ENCODE measurements at places on chromosomes 2 and 18. TPM values are rescaled to one million over a fixed set of nuclear protein-coding genes. Genes with fewer than 3 reads are reported as not detected.
A peak's percentile ranks its signal among the peaks of the same experiment; 100 is the strongest.

- no peak overlapping the region for H3K27ac ChIP-seq
- no peaks in the 10 kb centered on the region for H3K36me3 ChIP-seq
- no peak for DNase-seq
These were observed 46.8 kb upstream of the NCK2 start for GRCh38 chr2:105697781-105698449.

DNA sequence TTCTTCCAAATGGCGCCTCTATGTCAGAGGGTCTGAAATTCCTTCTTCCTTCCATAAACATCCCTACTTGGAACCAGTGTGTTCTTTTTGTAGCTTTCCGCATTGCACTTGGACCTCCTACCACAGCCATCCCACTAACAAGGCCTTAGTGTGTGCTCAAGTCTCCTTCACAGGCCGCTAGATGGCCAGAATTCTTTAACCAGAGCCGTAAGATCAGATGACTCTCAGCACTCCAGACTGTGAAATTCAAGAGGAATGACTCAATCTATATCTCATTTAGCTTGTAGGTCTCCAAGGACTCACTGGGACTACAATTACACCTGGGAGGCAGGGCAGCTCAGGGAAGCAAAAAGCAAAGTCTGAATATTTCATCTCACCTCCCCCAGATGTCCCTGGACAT lies 298.9 kb downstream of the EIPR1 start:
- H3K4me1 ChIP-seq: no peaks in the 10 kb centered on the region
- no peak overlapping the region for H3K4me3 ChIP-seq
- H3K27ac ChIP-seq: no peak overlapping the region
- DNase-seq: no peak
- no peaks in the 10 kb centered on the region for H3K27me3 ChIP-seq
- H3K36me3 ChIP-seq: no peaks in the 10 kb centered on the region

DNA sequence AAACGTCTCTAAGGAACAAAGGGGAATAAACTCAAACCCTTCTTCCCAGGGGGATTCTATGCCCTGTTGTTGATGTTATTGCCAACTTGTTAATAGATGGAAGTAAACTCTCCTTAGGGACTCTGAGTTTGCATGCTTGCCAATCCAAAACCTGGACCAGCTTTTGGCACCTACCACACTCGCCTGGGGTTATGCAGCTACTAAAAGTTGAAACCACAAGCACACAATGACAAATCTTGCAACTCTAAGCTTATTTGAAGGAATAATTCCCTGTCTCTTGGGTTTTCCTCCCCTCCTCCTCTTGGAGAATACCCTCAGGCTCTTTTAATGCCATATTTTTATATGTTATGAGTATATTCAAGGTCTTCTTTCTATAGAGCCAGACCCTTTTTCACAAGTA lies 484.1 kb downstream of the FBXO15 start:
- no peak for DNase-seq
- H3K36me3 ChIP-seq: no peaks in the 10 kb centered on the region

- no peak for DNase-seq
- no peaks in the 10 kb centered on the region for H3K36me3 ChIP-seq
- no peak overlapping the region for H3K4me3 ChIP-seq
- no peaks in the 10 kb centered on the region for H3K27me3 ChIP-seq
These were observed 53.5 kb downstream of the DGKD start for GRCh38 chr2:233407771-233408181.

- peak overlapping the region; percentile 77 for H3K27ac ChIP-seq
- H3K4me1 ChIP-seq: peaks cover 38% of the 10 kb centered on the region
- H3K4me3 ChIP-seq: no peak overlapping the region
- no peaks in the 10 kb centered on the region for H3K27me3 ChIP-seq
- no peaks in the 10 kb centered on the region for H3K36me3 ChIP-seq
These were observed 2.8 kb downstream of the SH3BP4 start for GRCh38 chr2:234954551-234954992.

GRCh38 chr2:37721201-37721560 lies 49.7 kb upstream of the CDC42EP3 start:
- no peak overlapping the region for H3K27ac ChIP-seq
- H3K36me3 ChIP-seq: no peaks in the 10 kb centered on the region
- H3K4me1 ChIP-seq: no peaks in the 10 kb centered on the region
- H3K4me3 ChIP-seq: no peak overlapping the region

- no peaks in the 10 kb centered on the region for H3K36me3 ChIP-seq
- H3K4me1 ChIP-seq: peaks cover 42% of the 10 kb centered on the region
- no peaks in the 10 kb centered on the region for H3K27me3 ChIP-seq
- H3K27ac ChIP-seq: peak overlapping the region; percentile 87
- DNase-seq: peak; percentile 66
These were observed 489 bp downstream of the TRMT61B start for GRCh38 chr2:28869494-28870145.

DNA sequence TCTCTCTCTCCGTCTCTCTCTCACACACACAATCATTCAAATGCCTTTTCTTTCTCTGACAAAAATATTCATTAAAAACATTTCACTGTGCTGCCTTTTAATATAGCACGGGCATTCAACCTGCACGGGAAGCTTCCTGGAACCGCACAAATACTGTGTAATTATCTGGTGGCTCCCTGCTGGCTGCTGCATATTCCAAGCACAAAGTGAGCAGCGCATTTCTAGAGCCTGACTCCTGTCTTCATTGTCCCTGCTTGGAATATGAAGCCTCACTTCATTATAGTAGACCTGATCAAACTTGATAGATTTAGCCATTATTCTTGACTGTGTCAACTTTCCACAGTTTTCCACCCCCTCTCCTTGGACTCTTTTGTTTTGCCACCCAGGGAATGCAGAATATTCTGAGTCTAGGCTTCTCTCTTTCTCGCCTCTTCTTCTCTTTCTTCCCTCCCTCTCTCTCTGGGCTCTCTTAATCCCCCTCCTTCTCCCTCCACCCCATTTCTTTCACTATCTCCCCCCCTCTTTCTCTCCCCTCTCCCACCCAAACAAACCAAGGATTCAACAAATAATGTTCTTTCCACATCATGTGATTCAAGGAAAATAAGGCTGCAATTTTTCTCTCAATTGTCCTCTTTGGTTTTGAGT lies 672.1 kb upstream of the FANCL start:
- H3K4me1 ChIP-seq: peaks cover 6% of the 10 kb centered on the region
- H3K27ac ChIP-seq: no peak overlapping the region
- no peak for DNase-seq
- no peaks in the 10 kb centered on the region for H3K36me3 ChIP-seq
- H3K4me3 ChIP-seq: no peak overlapping the region
- no peaks in the 10 kb centered on the region for H3K27me3 ChIP-seq

- no peaks in the 10 kb centered on the region for H3K4me1 ChIP-seq
- H3K36me3 ChIP-seq: no peaks in the 10 kb centered on the region
- no peak overlapping the region for H3K4me3 ChIP-seq
- peak; percentile 70 for DNase-seq
- no peak overlapping the region for H3K27ac ChIP-seq
These were observed 76.4 kb downstream of the TSN start for GRCh38 chr2:121831841-121832240.

DNA sequence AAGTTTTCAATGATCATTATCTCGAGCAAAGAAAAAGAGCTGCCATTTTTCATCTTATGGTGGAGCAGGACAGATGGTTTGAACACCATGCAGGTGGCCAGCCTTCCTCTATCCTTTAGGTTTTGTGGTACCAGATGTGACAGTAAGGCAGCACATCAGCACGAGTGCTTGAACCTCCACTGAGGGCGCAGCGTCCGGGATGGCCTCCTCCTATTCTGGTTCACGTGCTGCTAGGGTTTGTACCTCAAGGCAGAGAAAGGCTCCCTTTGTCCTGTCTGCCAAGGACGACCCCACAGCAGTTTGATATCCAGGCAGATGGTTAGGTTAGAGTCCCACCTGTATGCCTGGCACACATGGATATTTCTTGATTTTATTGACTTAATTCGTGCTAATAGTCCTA lies 50.2 kb downstream of the DCDC2C start:
- H3K27me3 ChIP-seq: no peaks in the 10 kb centered on the region
- no peaks in the 10 kb centered on the region for H3K36me3 ChIP-seq
- DNase-seq: peak; percentile 29
- no peak overlapping the region for H3K27ac ChIP-seq
- peaks cover 8% of the 10 kb centered on the region for H3K4me1 ChIP-seq

- H3K4me3 ChIP-seq: no peak overlapping the region
- no peaks in the 10 kb centered on the region for H3K27me3 ChIP-seq
- no peak for DNase-seq
- H3K36me3 ChIP-seq: no peaks in the 10 kb centered on the region
- no peaks in the 10 kb centered on the region for H3K4me1 ChIP-seq
These were observed 149.5 kb downstream of the ACOXL start for GRCh38 chr2:110881908-110882307.

DNA sequence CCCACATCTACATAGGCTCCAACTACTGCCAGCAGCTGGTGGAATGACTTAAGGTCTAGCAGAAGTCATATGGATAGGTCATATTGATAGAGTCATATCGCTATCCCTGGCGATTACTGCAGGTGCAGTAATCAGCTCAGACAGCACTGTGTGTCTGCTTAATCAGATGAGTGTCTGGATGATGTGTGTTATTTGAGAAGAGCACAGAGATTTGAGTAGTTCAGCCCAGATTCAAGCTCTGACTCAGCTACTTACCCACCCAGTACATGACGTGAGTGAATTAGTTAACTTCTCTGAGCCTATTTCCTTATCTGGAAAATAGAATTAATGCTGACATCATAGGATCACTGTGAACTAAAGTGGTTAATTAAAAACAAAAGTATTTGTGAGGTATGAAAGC lies 78.9 kb downstream of the EHD3 start:
- no peak for DNase-seq
- no peaks in the 10 kb centered on the region for H3K36me3 ChIP-seq
- no peaks in the 10 kb centered on the region for H3K27me3 ChIP-seq
- H3K4me1 ChIP-seq: no peaks in the 10 kb centered on the region
- no peak overlapping the region for H3K27ac ChIP-seq

The STAT4 gene
- total RNA-seq: 0.71 TPM

The PARD6G gene
- 6.2 TPM for total RNA-seq

The IL1RN gene
- 0.55 TPM for total RNA-seq

The MC4R gene
- total RNA-seq: not detected

The MTIF2 gene
- 27.1 TPM for total RNA-seq

The PAIP2B gene
- total RNA-seq: 8.0 TPM

The POTEC gene
- total RNA-seq: not detected

The BCL2L11 gene
- total RNA-seq: 9.2 TPM

The MATN3 gene
- total RNA-seq: 0.55 TPM

The DSG2 gene
- total RNA-seq: 1.8 TPM

The ALK gene
- 1.1 TPM for total RNA-seq

The CROCC2 gene
- not detected for total RNA-seq

Measured in sigmoid colon (tissue), 7 donors.